Progenitor cell of endocrine pancreas (in vitro differentiated cells): ENCODE measurements at places on chromosomes 12 and 14.

- H3K27me3 ChIP-seq: no peaks in the 10 kb centered on the region
- no peak overlapping the region for H3K27ac ChIP-seq
- no peaks in the 10 kb centered on the region for H3K4me1 ChIP-seq
- DNase-seq: no peak
- H3K4me3 ChIP-seq: no peak overlapping the region
These were observed 103.1 kb upstream of the NEDD1 start for GRCh38 chr12:96803969-96804368.

DNA sequence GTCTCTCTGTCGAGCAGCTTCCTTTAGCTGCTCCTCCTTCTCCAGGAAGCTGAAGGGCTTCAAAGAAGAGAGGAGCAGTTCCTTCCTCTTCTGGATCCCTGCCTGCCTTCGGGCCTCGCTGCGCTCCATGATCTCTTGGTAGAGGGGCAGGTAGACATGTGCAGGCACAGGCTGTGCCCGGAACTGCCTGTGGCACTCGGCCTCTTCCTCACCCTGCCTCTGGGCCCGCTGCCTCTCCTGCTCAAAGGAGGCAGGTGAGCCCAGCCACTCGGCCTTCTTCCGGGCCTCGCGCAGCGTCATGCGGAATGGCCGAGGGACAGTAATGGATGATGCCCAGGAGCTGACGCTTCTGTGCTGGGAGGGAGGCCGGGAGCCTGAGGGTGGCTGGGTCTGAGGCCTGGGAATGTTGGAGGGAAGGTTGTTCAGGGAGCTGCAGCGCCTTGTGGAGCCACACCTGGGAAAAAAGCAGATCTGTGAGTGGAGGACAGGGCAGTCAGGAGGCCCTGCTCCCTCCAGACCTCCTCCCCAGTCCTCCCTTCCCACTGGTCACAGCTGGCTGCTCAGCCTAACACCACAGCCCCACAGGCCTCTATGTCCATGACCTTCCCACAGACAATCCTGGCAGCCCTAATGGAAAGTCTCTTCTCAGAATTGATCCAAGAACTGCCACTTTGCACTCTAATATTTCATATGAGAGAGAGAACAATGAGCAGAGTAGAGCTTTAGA is 5.3 kb downstream of the FAM161B start:
- no peak for DNase-seq
- peaks cover 2% of the 10 kb centered on the region for H3K4me1 ChIP-seq

GRCh38 chr12:81381951-81382350 is 304.1 kb downstream of the ACSS3 start:
- no peak overlapping the region for H3K4me3 ChIP-seq
- H3K4me1 ChIP-seq: peaks cover 11% of the 10 kb centered on the region
- no peak for DNase-seq
- peaks cover 3% of the 10 kb centered on the region for H3K36me3 ChIP-seq
- no peak overlapping the region for H3K27ac ChIP-seq

- H3K4me1 ChIP-seq: no peaks in the 10 kb centered on the region
- no peak overlapping the region for H3K27ac ChIP-seq
- peaks cover 19% of the 10 kb centered on the region for H3K27me3 ChIP-seq
- H3K4me3 ChIP-seq: no peak overlapping the region
- no peak for DNase-seq
These were observed 8.5 kb upstream of the PHETA1 start for GRCh38 chr12:111377440-111377839.

DNA sequence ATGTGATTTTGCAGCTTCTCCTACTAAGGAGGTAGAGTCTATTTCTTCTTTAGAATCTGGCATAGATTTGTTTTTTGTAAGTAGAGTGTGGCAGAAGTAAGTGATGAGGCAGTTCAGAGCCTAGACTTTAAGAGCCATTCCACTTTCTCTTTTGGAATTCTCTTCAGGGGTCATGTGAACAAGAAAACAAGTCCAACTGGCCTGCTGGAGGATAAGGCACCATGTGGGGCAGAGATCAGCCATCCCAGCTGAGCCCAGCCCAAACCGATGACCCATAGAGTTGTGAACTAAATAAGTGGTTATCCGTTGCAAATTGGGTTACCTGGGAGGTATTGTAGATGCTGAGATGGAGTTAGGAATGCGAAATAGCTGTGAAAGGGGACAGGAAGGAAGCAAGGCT is 60.3 kb upstream of the TBPL2 start:
- DNase-seq: no peak
- H3K27me3 ChIP-seq: no peaks in the 10 kb centered on the region
- no peaks in the 10 kb centered on the region for H3K36me3 ChIP-seq
- no peaks in the 10 kb centered on the region for H3K4me1 ChIP-seq
- H3K4me3 ChIP-seq: no peak overlapping the region
- H3K27ac ChIP-seq: no peak overlapping the region

DNA sequence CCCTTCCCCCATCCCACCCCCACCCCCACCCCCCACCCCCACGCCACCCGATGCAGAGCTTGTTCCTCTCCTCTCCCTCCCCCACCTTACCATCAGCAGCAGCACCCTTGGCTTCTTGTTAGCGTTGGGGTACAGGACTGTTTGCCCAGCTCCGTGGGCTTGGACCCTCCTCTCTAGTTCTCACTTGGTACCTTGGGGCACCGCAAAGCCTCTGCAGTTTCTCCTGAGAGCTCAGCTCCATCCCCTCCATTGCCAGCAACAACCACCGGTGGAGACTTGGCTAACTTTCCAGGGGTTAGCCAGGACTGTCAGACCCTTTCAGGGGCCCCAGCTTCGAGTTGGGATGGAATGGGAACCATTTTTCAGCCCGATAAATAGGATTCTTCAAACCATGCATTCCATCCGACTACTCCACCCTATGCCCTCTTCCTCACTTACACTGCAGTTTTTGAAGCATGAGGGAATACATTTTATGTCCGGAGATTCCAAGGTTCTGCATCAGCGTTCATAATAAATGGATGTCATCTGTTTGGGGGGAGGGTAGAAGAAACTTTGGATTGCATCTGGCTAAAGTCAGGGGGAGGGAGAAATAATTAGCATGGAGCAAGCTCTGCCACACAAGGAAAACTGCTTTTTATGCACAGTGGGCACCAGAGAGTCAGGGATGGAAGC is 1.1 kb downstream of the SCN8A start:
- no peak for DNase-seq
- H3K4me1 ChIP-seq: peaks cover 3% of the 10 kb centered on the region
- no peak overlapping the region for H3K27ac ChIP-seq
- H3K4me3 ChIP-seq: peak overlapping the region; percentile 88

DNA sequence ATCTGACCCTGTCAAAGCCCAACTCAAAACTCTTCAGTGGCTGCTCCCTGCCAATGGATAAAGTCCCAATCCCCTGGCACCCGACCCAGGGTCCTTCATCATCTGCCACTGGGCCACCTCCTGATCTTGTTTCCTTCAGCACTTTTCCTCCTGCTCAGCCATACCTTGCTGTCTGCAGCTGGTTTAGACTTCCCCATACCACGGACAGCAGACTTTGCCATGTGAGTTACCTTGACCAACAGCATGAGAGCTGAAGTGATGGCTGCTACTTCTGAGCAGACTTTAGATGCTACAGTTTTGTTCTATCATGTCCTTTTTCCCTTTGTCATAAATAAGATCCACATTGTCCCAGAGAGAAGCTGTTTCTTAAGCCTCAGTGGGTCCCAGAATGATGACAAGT is 33.3 kb upstream of the STON2 start:
- peak overlapping the region; percentile 1 for H3K4me3 ChIP-seq
- H3K27ac ChIP-seq: no peak overlapping the region
- peaks cover 23% of the 10 kb centered on the region for H3K27me3 ChIP-seq

- no peak overlapping the region for H3K27ac ChIP-seq
- H3K36me3 ChIP-seq: no peaks in the 10 kb centered on the region
- DNase-seq: no peak
- no peak overlapping the region for H3K4me3 ChIP-seq
- H3K27me3 ChIP-seq: peaks cover 11% of the 10 kb centered on the region
These were observed 47.2 kb downstream of the RFX4 start for GRCh38 chr12:106629797-106630659.

- peaks cover 7% of the 10 kb centered on the region for H3K27me3 ChIP-seq
- no peak for DNase-seq
- no peaks in the 10 kb centered on the region for H3K36me3 ChIP-seq
- peaks cover 14% of the 10 kb centered on the region for H3K4me1 ChIP-seq
- no peak overlapping the region for H3K27ac ChIP-seq
- no peak overlapping the region for H3K4me3 ChIP-seq
These were observed 109.1 kb upstream of the MAX start for GRCh38 chr14:65211341-65211987.

DNA sequence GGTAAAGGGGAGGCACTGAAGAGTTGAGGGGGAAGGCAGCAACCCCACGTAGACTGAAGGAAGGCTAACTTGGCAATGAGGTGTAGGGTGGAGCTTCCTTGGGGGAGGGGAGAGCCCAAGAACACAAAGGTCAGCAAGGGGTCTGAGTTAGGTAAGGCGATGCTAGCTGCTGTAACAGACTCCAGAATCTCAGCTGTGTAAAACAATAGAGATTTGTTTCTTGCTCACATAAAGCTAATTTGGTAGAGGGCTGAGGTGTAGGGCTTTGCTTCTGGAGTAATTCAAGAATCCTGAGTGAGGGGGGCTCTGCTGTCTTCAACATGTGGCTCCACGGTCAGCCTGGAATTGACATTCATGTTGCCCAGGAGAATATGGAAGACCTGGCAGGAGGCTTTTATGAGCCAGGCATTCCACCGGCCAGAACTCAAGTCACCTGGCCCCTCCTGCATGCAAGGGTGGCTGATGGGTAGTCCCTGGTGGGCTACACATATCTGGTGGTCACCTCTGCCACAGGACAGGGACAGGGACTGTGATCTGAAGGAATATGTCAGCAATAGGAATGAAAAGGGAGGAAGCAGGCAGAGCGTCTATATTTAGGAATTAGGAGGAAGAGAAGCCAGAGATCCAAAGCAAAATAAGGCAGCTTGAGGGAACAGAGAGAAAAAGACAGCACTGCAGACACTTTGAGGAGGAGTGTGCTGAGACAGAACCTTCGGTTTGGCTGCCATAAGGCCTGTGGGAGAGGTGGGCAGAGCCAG is 153.7 kb downstream of the ZFP36L1 start:
- no peaks in the 10 kb centered on the region for H3K27me3 ChIP-seq
- peaks cover 12% of the 10 kb centered on the region for H3K4me1 ChIP-seq
- peaks cover 7% of the 10 kb centered on the region for H3K36me3 ChIP-seq
- DNase-seq: peak; percentile 5
- H3K27ac ChIP-seq: no peak overlapping the region

GRCh38 chr12:12901158-12901791 is 9.9 kb downstream of the GPRC5A start:
- H3K36me3 ChIP-seq: no peaks in the 10 kb centered on the region
- H3K4me3 ChIP-seq: no peak overlapping the region

DNA sequence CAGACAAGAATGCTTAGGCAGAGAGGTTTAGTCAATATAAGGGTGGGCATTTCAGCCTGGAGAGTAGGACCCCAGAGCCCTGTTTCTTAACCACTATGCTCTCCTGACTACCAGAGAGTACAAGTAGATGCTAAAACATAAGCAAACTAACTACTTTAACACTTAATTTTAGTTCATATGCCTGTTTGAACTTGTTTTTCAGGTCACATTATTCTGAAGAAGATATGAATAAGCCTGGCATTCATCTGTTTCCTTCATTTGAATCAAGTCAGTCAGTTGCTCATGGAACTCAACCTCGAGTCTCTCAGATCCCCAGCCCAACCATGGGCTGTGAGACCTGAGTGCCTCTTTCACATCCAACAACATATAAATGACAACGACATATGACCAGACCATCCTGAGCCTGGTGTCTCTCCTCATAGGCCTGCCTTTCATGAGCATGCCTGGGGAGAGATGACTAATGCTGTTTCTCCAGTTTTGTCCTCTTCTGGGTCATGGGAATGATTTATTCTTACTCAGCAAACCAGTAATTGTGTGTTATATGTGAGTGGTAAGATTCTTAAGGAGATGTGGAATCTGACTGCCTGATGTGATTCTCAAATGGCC is 251.1 kb upstream of the BTG1 start:
- peaks cover 8% of the 10 kb centered on the region for H3K36me3 ChIP-seq
- H3K27ac ChIP-seq: no peak overlapping the region
- H3K4me1 ChIP-seq: peaks cover 10% of the 10 kb centered on the region
- DNase-seq: no peak

DNA sequence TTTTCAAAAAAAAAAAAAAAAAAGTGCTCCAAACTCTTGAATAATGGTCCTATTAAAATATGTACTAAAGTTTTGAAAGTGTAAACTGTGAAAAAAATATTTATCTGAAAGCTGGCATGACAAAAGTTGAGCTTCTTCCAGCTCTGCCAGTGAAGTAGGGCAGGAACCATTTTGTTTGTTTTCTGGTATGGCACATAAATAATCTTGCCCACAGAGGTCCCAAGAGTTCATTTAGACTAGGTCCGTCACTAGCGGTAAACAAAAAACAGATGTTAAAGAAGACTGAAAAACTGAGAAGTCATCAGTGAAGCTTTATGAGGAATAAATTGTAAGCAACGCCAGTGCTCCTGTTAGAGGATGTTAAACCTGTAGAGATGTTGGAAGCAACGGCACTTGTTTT is 7.0 kb downstream of the ERP27 start:
- H3K36me3 ChIP-seq: peaks cover 1% of the 10 kb centered on the region
- no peak overlapping the region for H3K27ac ChIP-seq
- H3K27me3 ChIP-seq: no peaks in the 10 kb centered on the region
- DNase-seq: no peak

- no peak for DNase-seq
- no peak overlapping the region for H3K27ac ChIP-seq
- H3K4me3 ChIP-seq: no peak overlapping the region
- H3K27me3 ChIP-seq: no peaks in the 10 kb centered on the region
- peaks cover 29% of the 10 kb centered on the region for H3K36me3 ChIP-seq
- H3K4me1 ChIP-seq: no peaks in the 10 kb centered on the region
These were observed 53.7 kb downstream of the FOXN4 start for GRCh38 chr12:109255377-109255776.
